ENCODE measurements at places on chromosomes 6 and 20.

DNA sequence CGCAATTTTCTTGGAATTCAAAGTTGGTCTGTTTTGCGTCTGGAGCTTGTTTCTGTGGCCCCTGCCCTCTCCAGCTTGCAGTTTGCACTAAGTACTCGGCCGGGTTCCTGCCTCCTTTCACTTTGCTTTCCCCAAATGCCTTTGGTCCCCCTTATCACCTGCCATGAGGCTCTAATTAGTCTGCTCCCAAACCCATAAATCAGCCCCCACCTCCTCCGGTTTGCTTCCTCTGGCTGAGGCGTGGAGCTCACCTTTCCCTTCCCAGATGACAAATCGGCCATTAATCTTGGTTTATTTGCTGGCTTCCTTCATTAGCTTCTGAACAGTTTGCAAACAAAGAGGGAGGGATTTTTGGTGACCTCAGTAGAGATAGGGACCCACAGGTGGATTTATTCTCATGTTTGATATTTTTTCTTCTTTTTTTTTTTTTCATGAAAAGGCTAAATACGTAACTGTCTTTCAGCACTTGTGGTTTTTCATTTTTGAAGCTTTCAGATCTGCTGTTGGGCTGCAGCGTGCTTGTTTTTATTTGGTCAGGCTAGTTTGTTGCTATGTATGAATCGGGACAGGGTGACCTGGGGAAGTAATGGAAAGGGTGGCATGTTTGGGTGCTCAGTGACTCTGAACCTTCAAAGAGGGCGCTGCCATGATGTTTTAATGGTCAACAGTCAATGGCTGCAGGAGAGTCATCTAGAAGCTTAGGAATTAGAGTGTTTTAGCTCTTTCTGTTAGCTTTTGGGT, 121.7 kb upstream of the JAG1 start:
- no peak for DNase-seq

DNA sequence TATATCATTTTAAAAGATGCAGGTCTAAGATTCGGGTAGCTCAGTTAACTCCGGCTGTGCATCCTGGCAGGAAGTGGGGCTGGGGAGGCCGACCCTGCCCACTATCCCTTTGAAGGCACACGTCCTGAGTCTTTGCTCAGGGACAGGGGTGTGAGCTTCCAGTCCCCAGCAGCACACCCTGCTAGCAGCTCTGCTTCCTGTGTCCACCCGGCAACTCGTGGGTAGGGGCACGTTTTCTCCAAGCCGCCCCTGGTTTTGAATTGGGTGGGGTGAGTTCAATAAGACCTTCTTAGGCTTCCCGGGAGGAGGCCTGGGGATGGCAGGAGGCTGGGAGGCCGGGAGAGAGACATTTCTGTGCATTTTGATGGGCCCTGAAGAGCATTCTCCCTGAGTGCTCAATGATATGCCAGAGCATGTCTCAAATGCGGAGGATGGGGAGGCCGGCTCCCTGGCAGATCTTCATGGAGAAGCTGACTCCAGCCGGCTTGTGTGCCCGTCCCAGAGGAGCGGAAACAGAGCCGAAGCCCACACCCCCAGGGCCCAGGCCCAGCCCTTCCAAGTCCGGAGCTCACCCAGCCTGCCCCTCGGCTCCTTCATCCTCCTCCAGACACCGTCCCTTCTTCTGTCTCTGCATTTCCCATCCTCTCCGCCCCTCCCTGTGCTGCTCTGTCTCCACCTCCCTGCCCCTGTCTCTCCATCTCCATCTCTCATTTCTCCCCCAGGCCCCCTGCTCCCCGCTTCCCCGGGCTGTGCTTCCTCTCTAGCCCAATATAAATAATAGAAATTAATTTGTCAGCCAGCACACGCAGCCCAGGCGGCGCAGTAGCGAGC, 36.3 kb upstream of the ZFAND3 start:
- DNase-seq = no peak

GRCh38 chr20:12554426-12554825, 454.3 kb upstream of the SPTLC3 start:
- no peak for DNase-seq

DNA sequence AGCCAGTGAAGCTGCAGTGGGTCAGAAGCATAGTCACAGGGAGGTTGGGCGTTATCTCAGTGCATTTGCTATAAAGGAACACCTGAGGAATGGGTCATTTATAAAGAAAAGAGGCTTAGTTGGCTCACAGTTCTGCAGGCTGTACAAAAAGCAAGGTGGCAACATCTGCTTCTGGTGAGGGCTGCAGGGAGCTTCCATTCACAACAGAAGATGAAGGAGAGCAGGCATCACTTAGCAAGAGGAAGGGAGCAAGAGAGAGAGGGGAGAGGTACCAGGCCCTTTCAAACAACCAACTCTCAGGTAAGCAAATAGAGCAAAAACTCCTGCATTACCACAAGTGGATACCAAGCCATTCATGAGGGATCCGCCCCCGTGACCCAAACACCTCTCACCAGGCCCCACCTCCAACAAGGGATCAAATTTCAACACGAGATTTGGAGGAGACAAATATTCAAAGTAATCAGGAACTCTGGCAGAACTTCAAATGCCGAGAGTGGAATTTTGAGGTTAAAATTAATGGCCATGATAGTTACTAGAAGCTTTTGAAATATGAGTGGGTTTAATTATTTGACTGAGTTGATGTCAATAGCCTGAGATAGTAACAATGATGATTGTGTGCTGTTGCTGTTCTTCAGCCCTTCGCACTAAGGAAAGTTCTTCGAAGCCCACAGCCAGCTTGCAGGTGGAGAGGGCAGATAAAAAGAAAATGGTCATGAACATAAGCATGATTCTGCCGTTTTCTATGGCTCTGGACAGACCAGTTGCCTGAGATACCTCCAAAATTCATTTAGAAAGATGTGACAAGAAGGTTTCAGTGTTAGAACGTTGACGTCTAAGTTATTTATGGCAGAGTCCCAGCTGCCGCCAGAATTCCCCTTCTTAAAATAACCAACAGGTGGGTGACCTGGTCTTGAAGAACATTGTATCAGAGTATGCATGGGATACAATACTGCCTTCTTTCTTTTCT, 55.3 kb upstream of the ADTRP start:
- no peak for DNase-seq

DNA sequence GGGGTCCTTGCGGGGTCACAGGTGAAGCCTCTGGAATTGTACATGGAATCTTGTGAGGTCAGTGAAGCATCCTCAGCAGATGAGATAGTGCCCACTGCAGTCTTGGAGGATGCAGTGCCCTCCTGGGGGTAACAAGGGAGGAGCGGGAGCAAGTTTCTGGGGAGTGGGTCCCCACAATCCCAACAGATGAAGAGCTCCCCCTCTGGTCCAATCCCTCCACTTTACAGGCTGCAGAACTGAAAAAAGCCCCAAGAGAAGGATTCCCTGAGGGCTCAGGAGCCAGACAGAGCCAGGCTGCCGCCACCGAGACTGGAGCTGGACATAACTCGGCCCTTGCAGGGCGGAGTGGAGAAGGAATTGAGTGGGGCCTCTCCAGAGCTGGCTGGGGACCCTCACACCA, 52.4 kb downstream of the TTI1 start:
- DNase-seq = no peak

GRCh38 chr6:70385901-70386300, 27.4 kb upstream of the FAM135A start:
- no peak for DNase-seq

DNA sequence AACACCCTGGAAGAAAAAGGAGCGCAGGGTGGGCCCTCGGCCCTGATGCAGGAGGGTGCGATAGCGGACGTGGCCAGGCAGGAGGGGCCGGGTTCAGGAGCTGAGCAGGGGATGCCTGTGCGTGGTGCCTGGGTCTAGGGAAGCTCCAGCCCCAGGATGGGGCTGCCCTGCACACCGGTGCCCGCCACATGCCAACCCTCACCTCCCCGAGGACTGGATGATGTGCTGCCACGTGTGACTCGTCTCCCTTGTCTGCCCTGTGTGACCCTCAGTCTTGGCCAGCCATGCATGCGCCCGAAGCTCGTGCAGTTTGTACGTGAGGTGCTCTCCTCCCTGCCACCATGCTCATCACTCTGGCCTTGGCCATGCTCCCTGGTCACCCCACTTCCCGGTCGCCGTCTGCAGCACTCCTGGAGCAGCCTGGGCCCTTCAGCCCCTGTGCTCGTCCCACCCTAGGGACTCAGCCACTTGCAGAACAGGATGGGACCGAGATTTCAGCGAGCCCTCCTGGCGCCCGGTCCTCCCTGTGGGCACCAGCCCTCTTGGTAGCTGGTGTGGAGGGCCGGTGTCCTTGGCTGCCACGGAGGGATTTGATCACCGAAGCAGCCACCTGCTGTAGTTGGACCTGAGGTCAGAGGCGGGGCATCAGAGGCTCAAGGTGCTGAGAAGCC, 4.3 kb upstream of the COL20A1 start:
- no peak for DNase-seq

GRCh38 chr6:163181666-163182180, 232.8 kb upstream of the QKI start:
- DNase-seq = no peak

GRCh38 chr6:14841901-14842421, 403.9 kb upstream of the JARID2 start:
- no peak for DNase-seq
